ENCODE measurements at places on chromosomes 12 and 14.

- H3K4me3 ChIP-seq: no peak overlapping the region
- no peaks in the 10 kb centered on the region for H3K36me3 ChIP-seq
- H3K27ac ChIP-seq: no peak overlapping the region
- DNase-seq: no peak
- H3K4me1 ChIP-seq: no peaks in the 10 kb centered on the region
Observed at GRCh38 chr12:55666508-55666907, 29.8 kb downstream of the OR10P1 start.

DNA sequence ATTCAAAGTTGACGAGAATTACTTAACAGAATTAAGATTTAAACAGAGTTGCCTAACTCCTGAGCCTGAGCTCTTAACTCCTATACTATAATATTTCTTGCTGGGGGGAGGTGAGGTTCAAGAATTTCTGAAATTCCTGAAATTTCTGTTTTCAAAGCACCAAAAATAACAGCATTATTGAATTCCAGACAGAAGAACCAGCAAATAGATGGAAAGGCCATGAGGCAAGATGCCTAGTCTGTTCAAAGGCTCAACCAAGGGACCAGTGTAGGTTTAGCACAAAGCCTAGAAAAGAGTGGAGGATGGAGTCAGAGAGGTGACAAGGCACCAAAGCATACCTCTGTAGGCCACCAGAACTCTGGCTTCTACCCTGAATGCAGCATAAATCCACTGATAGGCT is 76.4 kb downstream of the PPP1R12A start:
- H3K4me3 ChIP-seq: no peak overlapping the region
- no peaks in the 10 kb centered on the region for H3K27me3 ChIP-seq
- peaks cover 48% of the 10 kb centered on the region for H3K4me1 ChIP-seq
- no peak for DNase-seq
- no peaks in the 10 kb centered on the region for H3K36me3 ChIP-seq

DNA sequence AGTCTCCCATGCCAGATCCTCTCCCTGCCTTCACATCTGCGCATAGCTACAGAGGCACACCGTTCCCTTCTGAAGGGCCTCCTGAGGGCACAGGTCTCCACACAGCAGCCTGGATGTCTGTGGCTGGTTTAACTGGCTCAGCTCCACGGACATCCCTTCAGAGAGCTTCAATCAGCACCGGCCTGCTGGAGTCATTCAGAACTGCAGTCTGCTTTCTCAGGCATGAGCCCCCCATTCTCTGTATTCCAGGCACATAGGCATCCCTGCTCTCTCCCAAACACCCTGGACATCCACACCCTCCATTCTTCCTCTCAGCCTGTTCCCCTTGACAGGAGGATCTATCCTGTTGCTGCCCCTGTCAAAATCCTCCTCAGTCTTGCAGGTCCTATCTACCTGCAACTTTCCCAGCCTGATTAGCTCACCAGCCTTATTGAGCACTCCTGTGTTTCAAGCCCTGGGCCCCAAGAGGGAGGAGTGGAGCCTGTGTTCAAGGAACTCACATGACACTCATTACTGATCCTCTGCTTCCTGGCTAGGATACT is 2.9 kb upstream of the DHRS2 start:
- H3K36me3 ChIP-seq: no peaks in the 10 kb centered on the region
- no peak overlapping the region for H3K27ac ChIP-seq
- H3K27me3 ChIP-seq: no peaks in the 10 kb centered on the region
- H3K4me3 ChIP-seq: no peak overlapping the region
- no peak for DNase-seq
- H3K4me1 ChIP-seq: no peaks in the 10 kb centered on the region

- no peak for DNase-seq
- H3K4me3 ChIP-seq: no peak overlapping the region
- H3K36me3 ChIP-seq: peaks cover 24% of the 10 kb centered on the region
- H3K27ac ChIP-seq: no peak overlapping the region
- H3K27me3 ChIP-seq: no peaks in the 10 kb centered on the region
Observed at GRCh38 chr12:128813392-128813791, 10.4 kb downstream of the SLC15A4 start.

- peak overlapping the region; percentile 77 for H3K27ac ChIP-seq
- H3K4me3 ChIP-seq: no peak overlapping the region
- DNase-seq: no peak
- H3K4me1 ChIP-seq: no peaks in the 10 kb centered on the region
- H3K27me3 ChIP-seq: no peaks in the 10 kb centered on the region
Observed at GRCh38 chr12:120668091-120668867, 18.7 kb upstream of the MLEC start.

DNA sequence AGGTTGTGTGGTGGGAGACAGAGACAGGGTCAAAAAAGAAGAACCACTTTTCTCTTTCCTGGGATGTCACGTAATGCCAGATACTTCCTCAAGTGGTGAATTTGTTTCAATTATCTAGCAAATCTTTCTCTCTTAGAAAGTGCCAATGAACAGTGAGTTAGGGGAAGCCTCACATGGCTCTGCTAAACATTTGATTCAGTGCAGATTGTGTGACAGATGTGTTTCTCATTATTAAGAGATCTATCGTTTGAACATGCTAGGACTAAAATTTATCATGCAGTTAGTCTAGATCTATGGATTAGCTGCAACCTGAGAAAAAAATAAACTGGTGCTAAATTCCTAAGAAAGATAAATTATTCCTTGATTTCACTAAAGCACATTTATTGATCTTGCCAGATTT is 247.8 kb downstream of the MDGA2 start:
- H3K36me3 ChIP-seq: no peaks in the 10 kb centered on the region
- H3K4me3 ChIP-seq: no peak overlapping the region
- H3K4me1 ChIP-seq: no peaks in the 10 kb centered on the region
- H3K27me3 ChIP-seq: no peaks in the 10 kb centered on the region
- no peak overlapping the region for H3K27ac ChIP-seq
- no peak for DNase-seq

DNA sequence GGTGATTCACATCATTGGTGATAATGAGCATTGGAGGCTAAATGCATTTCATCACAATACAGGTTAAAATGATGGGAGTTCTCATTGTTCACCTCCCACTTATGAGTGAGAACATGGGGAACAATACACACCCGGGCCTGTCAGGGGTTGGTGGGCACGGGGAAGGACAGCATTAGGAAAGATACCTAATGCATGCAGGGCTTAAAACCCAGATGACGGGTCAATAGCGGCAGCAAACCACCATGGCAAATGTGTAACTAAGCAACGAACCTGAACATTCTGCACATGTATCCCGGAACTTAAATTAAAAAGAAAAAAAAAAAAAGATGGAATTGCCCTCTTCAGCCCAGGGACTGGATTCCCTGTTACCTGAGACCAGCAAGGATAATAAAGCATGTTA is 2.3 kb upstream of the LUM start:
- DNase-seq: no peak
- H3K36me3 ChIP-seq: no peaks in the 10 kb centered on the region
- peaks cover 4% of the 10 kb centered on the region for H3K4me1 ChIP-seq

DNA sequence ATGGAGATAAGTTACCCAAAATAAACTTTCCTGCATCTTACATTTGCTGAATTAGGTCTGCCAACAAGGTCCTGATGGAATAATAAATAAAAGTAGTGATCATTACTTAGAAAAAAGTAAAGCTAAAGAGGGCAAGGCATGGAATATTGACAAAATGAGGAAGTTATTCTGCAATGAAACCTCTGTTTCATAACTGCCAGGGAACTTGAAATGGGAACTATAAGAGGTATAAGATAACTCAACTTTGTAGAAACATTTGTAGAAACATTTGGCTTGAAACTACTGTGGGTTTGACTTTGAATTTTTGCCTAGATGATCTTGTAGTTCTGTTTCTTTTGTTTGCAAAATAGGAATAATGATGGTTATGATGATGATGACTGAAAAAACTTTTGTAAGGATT is 18.7 kb upstream of the YBX3 start:
- H3K4me1 ChIP-seq: no peaks in the 10 kb centered on the region
- DNase-seq: no peak
- no peak overlapping the region for H3K4me3 ChIP-seq
- no peaks in the 10 kb centered on the region for H3K36me3 ChIP-seq
- no peaks in the 10 kb centered on the region for H3K27me3 ChIP-seq

DNA sequence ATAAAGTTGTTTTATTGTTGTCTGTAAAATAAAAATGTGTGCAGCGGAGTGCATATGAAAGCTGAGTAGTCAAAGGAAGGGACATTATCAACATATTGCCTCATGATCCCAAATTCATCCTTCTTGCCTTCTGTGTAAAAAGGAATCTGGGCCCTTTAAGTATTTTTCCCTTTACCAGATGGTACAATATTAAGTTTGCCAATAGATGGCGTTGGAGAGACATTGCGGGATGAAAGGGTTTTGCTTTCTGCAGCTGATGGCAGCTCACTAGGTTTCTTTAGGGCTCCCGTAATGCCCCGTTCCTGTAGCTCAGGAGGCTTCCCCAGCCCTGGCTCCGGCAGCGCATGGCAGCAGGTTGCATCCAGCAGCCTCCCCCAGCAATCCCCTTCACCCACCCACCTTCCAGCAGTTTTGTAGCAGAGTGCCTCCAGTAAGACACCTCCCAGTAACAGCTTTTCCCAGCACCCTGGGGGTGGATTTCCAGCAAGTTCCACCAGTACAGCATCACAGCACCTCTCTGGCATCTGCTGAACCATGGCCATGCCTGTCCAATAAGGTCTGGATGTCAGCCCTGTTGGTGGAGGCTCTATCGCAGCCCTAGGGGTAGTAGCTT is 354.4 kb downstream of the MED13L start:
- no peak for DNase-seq
- no peak overlapping the region for H3K27ac ChIP-seq
- no peak overlapping the region for H3K4me3 ChIP-seq
- peaks cover 30% of the 10 kb centered on the region for H3K27me3 ChIP-seq
- H3K4me1 ChIP-seq: no peaks in the 10 kb centered on the region

DNA sequence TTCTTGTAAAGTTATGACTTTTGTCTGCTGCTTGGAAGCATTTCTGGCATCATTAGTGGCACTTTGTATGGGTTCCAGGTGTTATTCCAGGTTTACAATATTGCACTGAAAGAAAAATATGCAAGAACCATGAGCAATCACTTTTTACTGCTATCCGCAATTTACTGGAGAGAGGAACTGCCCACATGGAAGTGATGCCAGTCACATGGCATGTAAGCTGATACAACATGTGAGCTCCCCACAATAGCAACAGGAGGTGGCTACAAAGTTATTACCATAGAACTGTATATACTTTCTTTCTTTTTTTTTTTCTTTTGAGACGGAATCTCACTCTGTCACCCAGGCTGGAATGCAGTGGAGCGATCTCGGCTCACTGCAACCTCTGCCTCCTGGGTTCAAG is 1012.1 kb downstream of the BCL11B start:
- no peaks in the 10 kb centered on the region for H3K27me3 ChIP-seq
- DNase-seq: no peak
- no peaks in the 10 kb centered on the region for H3K36me3 ChIP-seq
- no peak overlapping the region for H3K27ac ChIP-seq
- no peaks in the 10 kb centered on the region for H3K4me1 ChIP-seq

GRCh38 chr14:49858383-49858782 is 5.8 kb upstream of the NEMF start:
- DNase-seq: no peak
- H3K27ac ChIP-seq: no peak overlapping the region
- H3K36me3 ChIP-seq: no peaks in the 10 kb centered on the region
- H3K4me3 ChIP-seq: no peak overlapping the region

- no peak for DNase-seq
- H3K4me1 ChIP-seq: no peaks in the 10 kb centered on the region
- no peak overlapping the region for H3K27ac ChIP-seq
- no peaks in the 10 kb centered on the region for H3K27me3 ChIP-seq
- H3K4me3 ChIP-seq: no peak overlapping the region
Observed at GRCh38 chr14:75392686-75393641, 34.9 kb upstream of the JDP2 start.

GRCh38 chr14:94320243-94320642 is 2.9 kb downstream of the SERPINA6 start:
- H3K27ac ChIP-seq: no peak overlapping the region
- no peaks in the 10 kb centered on the region for H3K4me1 ChIP-seq
- no peaks in the 10 kb centered on the region for H3K36me3 ChIP-seq
- no peak for DNase-seq

DNA sequence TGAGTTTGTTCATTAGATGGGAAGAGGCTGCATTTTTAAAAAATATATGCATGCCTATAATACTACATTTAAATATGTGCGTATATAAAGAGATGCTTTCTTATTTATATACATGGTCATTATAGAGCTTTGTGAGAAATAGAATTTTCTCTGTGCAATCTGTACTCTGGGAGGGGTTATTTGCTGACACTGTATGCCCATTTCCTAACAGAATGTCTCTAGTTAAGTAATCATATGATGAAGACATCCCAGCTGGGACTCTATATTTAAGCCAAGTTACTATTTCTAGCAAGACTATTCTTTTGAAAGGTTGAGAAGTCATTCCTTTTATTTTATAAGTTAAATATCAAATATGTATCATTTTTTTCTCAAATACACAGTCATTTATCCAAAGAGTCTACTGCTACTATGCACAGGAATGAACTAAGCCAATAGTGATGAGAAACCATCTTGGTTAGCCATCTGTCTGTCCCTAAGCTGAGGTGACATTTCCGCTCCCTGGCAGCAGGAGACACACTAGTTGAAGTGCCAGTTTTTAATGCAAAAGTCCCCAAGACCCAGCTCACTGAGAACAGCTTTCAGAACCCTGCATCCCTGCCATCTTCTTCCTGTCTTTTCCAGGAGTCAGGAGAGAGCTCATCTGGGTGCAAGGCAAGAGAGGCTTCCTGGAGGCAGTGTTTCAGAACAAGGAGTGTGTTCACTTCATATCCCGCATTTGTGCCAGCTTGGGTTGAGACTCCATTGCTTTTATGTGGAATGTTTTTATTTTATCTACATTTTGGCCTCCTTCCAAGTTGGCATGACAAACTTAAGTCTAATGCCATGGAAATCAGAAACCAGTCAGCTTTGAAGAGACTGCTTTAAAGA is 69.5 kb downstream of the TMEM132C start:
- no peaks in the 10 kb centered on the region for H3K36me3 ChIP-seq
- DNase-seq: no peak
- H3K27ac ChIP-seq: no peak overlapping the region
- no peak overlapping the region for H3K4me3 ChIP-seq
- H3K27me3 ChIP-seq: no peaks in the 10 kb centered on the region

GRCh38 chr14:104968153-104968527 is 10.0 kb downstream of the AHNAK2 start:
- no peaks in the 10 kb centered on the region for H3K27me3 ChIP-seq
- H3K27ac ChIP-seq: peak overlapping the region; percentile 93

DNA sequence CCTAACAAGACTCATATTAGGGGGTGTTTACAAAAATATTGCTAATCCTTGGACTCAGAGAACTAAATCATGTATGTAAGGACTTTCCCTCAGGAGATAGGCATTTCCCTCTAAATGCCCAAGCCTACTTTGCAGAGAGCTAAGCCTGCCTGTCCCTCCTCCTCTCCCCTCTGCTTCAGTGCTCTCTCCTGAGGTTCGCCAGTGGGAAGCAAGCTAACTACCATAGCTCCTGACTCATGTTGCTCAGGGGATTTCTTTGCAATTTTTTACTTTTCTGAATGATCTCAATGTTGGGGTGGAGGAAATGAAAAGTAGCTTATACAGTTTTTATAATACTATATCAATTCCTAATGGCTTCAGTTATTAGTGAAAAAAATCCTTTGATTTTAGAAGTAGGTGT is 29.6 kb downstream of the IFT43 start:
- H3K36me3 ChIP-seq: peaks cover 4% of the 10 kb centered on the region
- no peak overlapping the region for H3K27ac ChIP-seq
- DNase-seq: no peak
- H3K4me1 ChIP-seq: no peaks in the 10 kb centered on the region
- no peaks in the 10 kb centered on the region for H3K27me3 ChIP-seq

GRCh38 chr12:122139266-122139665 is 34.8 kb downstream of the IL31 start:
- H3K4me1 ChIP-seq: no peaks in the 10 kb centered on the region
- H3K4me3 ChIP-seq: no peak overlapping the region
- no peaks in the 10 kb centered on the region for H3K27me3 ChIP-seq
- DNase-seq: no peak

All from tibial artery (tissue), 4 donors.